Aortic smooth muscle cell (primary cell): ENCODE measurements at places on chromosomes 3 and 15. TPM values are rescaled to one million over a fixed set of nuclear protein-coding genes. Genes with fewer than 3 reads are reported as not detected.

Gene ARHGAP31
- total RNA-seq, result 6.7 and 9.1 TPM in 2 replicates

Gene LMCD1
- total RNA-seq, result 21.3 and 61.6 TPM in 2 replicates

Gene ZPLD1
- 0.19 and 0.26 TPM in 2 replicates for total RNA-seq

Gene C3orf52
- 4.0 and 4.8 TPM in 2 replicates for total RNA-seq

Gene CPN2
- total RNA-seq, result not detected in 2 replicates

Gene SPPL2A
- total RNA-seq, result 90.2 and 120 TPM in 2 replicates

Gene B3GNT5
- total RNA-seq, result 3.6 and 5.5 TPM in 2 replicates

Gene FBLN2
- total RNA-seq, result 461 and 547 TPM in 2 replicates

Gene STX19
- 0.06 TPM in 1 of 2 replicates, not detected in the other for total RNA-seq

Gene HGD
- total RNA-seq, result 0.19 TPM in 1 of 2 replicates, not detected in the other

Gene RTP1
- not detected in 2 replicates for total RNA-seq

Gene SPTBN5
- total RNA-seq, result 0.53 and 0.68 TPM in 2 replicates

Gene TRIM42
- not detected in 2 replicates for total RNA-seq

Gene TMPRSS7
- total RNA-seq, result under 0.01 TPM in 1 of 2 replicates, not detected in the other
